ENCODE measurements at places on chromosomes 3 and 15. TPM values are rescaled to one million over a fixed set of nuclear protein-coding genes. Genes with fewer than 3 reads are reported as not detected.

Gene HRG
- 0.13 TPM for total RNA-seq

Gene PLCB2
- 1.5 TPM for total RNA-seq

Gene GABRR3
- not detected for total RNA-seq

GRCh38 chr15:70166506-70167087 is 68.9 kb upstream of the TLE3 start:
- DNase-seq, result no peak

- DNase-seq, result no peak
Measured at GRCh38 chr3:72200332-72200731, 415.4 kb upstream of the PROK2 start.

All from kidney epithelial cell (primary cell).